M059J (cell line): ENCODE measurements at places on chromosomes 1 and 21. TPM values are rescaled to one million over a fixed set of nuclear protein-coding genes. Genes with fewer than 3 reads are reported as not detected.

HAX1 gene
- 92.3 and 123 TPM in 2 replicates for total RNA-seq

GPR52 gene
- total RNA-seq: not detected in 2 replicates

TMEM82 gene
- total RNA-seq: not detected in 2 replicates

SPRR2G gene
- total RNA-seq: not detected in 2 replicates

SLC45A1 gene
- total RNA-seq: 0.27 TPM in 1 of 2 replicates, not detected in the other

TMEM61 gene
- total RNA-seq: not detected in 2 replicates

DSCAM gene
- total RNA-seq: not detected in 2 replicates

TMIGD3 gene
- not detected in 2 replicates for total RNA-seq

HOOK1 gene
- 0.07 TPM in 1 of 2 replicates, not detected in the other for total RNA-seq

FPGT gene
- 12.3 and 16.5 TPM in 2 replicates for total RNA-seq

ZNF683 gene
- not detected in 2 replicates for total RNA-seq

BMP8A gene
- not detected in 2 replicates for total RNA-seq

VCAM1 gene
- total RNA-seq: 2.8 and 5.0 TPM in 2 replicates

ENAH gene
- 69.5 and 71.7 TPM in 2 replicates for total RNA-seq

OR2T33 gene
- total RNA-seq: not detected in 2 replicates

C1orf226 gene
- 2.2 and 2.6 TPM in 2 replicates for total RNA-seq

ARHGEF2 gene
- 47.3 and 51.6 TPM in 2 replicates for total RNA-seq

KDF1 gene
- total RNA-seq: not detected in 2 replicates
